ENCODE measurements at places on chromosomes 7 and 10.

DNA sequence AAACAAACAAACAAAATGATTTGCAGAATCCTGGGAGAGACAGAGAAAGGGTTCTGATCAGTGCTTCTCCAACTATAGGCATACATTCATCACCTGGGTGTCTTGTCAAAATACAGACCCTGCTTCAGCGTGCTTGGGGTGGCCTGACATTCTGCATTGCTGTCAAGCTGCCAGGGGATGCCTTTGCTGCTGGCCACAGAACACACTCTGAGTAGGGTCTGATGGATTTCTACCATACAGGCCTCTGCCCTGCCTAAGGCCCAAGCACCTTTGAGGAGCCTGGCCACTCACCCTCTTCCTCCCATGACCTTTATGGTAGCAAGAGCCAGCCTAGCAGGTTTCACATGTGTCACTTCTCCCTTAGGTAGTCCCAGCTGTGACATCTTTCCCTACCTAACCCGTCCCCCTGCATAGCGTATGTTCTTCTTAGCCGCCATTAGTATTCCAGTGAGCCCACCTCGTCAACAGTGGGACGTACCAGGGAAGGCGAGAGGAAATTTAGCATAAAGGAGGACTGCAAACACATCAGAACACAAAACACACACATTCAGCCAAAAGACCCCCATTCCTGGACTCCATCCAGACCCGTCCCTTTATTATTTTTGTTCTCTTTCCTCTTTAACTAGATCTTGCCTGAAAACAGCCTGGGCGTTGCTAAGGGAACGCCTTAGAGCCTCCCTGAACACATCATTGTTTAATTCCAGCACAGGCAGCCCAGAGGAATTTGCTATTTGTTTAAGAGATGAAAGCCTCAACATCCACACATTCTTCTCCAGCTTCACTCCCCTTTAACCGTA, 43.9 kb upstream of the PODXL start:
- no peak for DNase-seq

GRCh38 chr7:94483843-94484242, 25.8 kb upstream of the CASD1 start:
- no peak for DNase-seq

- no peak for DNase-seq
Measured at GRCh38 chr7:157432957-157433576, 96.3 kb downstream of the DNAJB6 start.

DNA sequence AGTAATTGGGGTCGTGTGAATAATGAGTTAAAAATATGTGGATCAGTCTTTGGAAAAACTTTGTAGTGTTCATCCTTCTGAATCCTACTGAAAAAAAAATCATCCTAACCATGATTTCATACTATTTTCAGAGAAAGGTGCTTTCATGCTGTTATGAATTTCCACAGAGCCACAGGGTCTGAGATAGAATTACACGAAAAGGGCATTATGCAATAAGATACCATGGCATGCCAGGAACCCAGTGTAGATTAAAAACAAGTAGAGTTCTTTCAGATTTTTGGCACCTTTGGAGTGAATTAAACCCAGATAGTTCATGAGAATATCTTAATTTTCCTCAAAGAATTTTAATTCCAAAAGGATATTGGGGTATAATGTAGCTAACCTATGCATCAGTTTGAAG, 47.5 kb upstream of the AGMO start:
- DNase-seq, result no peak

- no peak for DNase-seq
Measured at GRCh38 chr10:44459671-44460070, 74.8 kb upstream of the CXCL12 start.

DNA sequence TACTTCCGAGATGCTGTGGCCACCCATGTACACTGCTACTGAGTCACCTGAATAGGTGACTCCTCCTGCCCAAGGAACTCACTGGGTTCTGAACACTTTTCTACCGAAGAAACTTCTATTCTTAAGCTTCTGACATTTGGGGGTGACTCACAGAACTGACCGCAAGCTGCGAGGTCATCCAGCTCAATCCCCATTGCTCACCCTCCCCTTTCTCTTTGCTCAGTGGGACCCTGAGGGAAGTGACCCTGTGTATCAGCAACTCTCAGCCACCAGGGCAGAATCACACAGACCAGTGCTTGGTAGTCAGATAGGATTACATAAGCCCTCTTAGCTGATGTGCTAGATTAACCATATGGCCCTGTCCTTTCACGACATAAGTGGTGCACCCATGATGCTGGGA, 46.3 kb downstream of the INSYN2A start:
- no peak for DNase-seq

DNA sequence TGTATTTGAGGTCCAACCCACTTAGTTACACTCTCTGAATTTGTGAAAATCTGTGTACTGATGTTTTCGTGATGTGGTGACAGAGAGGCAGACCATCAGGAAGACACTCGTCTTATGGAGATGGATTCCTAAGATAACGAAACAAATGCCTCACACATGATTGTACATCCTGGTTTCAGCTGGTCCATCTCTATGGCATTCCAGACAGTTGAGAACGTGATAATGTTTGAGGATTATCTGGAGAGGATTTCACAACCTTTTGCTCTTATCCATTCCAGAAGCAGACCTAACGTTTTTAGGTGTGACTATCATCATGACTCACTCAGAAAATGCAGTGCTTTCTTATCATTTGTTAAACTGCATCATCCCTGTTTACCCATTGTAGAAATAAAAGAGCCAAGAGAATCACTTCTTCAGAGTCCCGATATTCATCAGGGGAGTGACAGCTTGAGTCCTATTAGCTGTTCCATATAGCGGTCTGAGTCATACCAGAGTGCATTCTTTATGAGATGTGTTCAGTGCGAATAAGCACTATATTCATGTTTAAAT, 74.5 kb downstream of the BMPER start:
- DNase-seq, result no peak

DNA sequence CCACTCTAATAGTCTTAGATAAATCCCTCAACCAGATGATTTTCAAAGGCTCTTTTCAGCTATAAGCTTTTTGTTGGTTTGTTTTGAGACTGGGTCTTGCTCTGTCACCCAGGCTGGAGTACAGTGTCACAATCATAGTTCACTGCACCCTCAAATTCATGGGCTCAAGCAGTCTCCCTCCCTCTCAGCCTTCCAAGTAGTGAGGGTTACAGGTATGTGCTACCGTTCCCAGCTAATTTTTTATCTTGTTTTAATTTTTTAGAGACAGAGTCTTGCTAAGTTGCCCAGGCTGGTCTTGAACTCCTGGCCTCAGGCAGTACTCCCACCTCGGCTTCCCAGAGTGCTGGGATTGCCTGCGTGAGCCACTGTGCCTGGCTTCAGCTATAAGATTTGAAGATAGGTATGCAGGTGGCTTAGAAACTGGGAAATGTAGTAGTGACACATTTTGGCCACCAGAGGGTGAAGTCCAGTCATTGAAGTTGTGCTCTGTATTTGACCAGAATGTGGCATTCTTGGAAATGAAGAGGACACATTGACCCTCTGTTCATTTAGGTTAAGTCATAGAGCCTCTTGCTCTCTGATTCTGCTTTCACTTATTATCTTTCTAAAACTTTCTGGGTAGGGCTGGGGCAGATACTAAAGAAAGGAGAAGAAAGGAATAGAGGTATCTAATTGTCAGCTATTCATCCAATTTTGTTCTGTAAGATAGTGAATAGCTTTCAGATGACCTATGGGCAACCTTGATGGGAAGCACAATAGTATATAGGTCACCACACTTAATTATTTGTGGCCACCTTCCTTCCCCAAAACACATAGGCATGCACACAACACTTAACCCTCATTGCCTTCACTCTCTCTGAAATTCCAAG, 36.0 kb downstream of the R3HCC1L start:
- DNase-seq, result peak; percentile 40

- no peak for DNase-seq
Measured at GRCh38 chr10:124627866-124628675, 116.1 kb downstream of the FAM53B start.

- no peak for DNase-seq
Measured at GRCh38 chr7:92739091-92739490, 97.3 kb downstream of the CDK6 start.

- DNase-seq, result no peak
Measured at GRCh38 chr10:125602825-125603224, 80.1 kb downstream of the TEX36 start.

GRCh38 chr7:3937605-3938004, 636.6 kb downstream of the SDK1 start:
- no peak for DNase-seq

DNA sequence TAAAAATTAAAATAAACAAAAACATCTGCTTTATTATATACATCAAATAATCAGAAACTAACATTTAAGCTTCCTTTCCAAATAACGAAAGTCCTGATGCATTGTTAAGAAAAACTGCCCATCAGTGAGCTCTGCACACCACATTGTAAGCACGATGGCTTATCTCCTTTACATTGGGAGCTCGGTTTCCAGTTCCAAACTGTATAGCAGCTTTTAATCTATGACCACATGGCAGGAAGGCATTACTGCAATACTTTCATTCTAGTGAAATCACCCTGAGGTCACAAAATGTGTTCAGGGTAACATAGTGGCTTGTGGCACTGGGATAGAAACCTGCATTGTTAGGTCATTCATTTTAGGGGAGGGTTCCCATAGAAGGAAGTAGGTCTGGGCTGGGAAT, 146.3 kb downstream of the ZNF22 start:
- no peak for DNase-seq

GRCh38 chr10:47314416-47314970, 7.8 kb upstream of the GDF2 start:
- no peak for DNase-seq

- no peak for DNase-seq
Measured at GRCh38 chr7:1931256-1931950, 261.3 kb downstream of the ELFN1 start.

- DNase-seq, result no peak
Measured at GRCh38 chr10:61478621-61479312, 25.6 kb upstream of the TMEM26 start.

DNA sequence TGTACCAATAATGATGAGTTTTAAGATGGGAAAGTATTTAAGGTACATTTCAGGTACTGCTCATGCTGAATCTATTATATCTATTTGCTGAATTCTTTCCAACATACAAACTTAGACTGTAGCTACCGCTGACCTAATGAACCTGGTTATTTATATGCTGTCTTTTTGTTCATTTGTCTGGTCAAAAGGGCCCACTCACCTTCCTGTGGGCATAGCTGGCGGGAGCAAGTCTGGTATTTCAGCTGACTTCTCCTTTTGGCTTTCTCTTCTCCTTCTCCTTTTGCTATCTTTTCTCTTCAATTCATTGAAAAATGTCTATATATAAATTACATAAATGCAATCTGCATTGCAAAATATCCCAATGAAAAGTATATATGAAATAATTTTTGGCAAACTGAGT, 9.5 kb downstream of the PLXDC2 start:
- no peak for DNase-seq

DNA sequence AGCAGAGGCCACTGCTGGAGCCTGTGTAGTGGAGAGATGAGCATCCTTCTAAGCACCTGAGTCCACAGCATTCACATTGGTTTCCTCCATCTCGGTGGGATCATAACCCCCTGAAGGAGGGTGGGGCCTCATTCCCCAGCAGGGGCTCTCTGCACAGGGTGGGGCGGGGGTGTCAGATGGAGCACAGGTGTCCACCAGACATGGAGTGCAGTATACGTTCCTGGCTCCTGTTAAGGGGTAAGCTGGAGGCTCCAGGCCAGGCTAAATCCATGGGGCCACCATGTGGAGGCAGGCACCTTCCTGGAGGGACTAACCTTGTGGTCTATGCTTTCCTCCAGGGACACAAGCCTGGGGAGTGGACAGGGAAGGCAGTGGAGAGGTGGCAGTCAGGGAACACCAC, 252.6 kb downstream of the GRID1 start:
- DNase-seq, result no peak

GRCh38 chr7:107164092-107164491, 4.7 kb upstream of the HBP1 start:
- no peak for DNase-seq
